NAMALWA (cell line): ENCODE measurements at places on chromosomes 2 and 18.

GRCh38 chr2:106919012-106919411, 33.0 kb upstream of the ST6GAL2 start:
- no peak for DNase-seq

DNA sequence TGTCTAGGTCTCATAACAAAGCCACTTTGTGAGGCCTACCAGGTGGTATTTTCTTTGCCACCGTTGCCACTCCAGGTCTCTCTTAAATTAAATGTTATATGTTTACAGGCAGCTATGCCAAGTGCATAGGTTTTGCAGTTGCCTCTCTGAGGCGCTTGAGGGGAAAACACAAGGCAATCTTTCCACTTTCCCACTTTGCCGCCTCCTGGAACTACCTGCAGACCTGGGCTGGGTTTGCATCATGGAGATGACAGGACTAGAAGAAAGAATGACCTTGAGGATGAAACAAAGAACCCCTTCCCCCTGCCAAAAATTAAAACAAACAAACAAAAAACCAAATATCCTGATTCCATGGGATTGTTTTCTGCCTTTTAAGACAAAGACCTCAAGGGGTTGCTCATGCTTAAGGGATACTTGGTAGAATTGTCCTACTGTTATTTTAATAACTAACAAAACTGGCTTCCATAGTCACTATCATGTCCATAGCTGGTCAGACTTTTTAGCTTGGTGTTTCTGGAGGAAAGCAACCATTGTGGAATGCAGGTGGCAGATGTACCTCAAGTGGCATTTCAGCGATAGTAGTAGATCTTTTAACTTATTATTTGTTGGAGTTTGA, 159.9 kb downstream of the PRPF40A start:
- DNase-seq = no peak

GRCh38 chr2:237059155-237059875, 26.4 kb upstream of the COPS8 start:
- DNase-seq = peak; percentile 78

- no peak for DNase-seq
Observed at GRCh38 chr2:37111958-37112357, 27.6 kb downstream of the GPATCH11 start.

DNA sequence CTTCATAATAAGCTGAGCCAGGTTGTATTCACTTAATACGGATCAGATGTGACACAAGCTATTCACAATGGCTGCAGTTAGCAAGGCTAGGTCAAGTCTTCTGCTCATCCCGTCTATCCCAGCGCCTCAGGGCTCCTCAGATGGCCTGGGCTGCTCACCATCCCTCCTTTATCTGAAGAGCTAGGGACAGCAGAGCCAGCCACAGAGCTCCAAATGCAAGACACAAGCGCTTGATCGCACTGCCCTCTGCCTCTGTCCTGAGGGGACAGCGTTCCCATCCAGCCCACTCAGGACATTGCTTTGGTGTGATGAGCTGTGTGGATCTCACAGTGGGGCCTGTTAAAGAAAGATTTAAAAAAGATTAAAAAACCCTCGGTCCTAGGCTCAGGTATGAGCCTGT, 254.4 kb upstream of the HS6ST1 start:
- DNase-seq = no peak

GRCh38 chr18:79484661-79485621, 89.2 kb downstream of the NFATC1 start:
- DNase-seq = no peak

GRCh38 chr2:234816491-234816890, 135.3 kb upstream of the SH3BP4 start:
- no peak for DNase-seq

GRCh38 chr18:43876286-43876685, 599.0 kb upstream of the SYT4 start:
- DNase-seq = no peak

DNA sequence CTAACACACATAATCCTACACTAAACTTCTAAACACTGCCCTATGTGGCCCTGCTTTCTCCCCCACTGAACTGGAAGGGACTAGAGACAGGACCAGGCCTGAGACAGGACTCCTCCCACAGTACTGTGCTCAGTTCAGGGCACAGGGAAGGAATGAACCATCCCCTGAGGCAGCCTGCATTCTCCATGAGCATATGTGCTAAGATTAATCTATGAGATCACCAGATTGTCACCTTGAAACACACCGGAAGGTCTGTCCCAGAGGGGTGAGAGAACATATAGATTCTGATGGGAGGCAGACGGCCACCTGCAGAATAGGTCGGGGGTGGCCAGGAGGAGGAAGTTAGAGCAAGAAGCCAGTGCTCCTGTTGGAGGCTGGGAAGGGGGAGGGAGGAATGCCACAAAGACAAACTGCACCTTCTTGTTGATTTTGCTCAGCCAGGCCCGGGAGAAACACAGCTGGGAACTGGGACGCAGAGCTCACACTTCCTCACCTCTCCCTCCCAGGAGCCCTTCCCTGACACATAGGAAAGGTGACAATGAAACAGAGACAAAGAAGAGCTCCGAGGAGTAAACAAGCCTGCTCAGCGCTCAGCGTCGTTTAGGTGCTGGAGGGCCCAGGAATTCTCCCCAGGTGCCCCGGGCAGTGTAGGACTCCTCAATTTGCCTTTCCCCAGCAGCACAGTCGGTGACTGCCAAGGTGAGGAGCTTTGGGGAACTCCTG, 52.1 kb downstream of the ZBTB7C start:
- no peak for DNase-seq

DNA sequence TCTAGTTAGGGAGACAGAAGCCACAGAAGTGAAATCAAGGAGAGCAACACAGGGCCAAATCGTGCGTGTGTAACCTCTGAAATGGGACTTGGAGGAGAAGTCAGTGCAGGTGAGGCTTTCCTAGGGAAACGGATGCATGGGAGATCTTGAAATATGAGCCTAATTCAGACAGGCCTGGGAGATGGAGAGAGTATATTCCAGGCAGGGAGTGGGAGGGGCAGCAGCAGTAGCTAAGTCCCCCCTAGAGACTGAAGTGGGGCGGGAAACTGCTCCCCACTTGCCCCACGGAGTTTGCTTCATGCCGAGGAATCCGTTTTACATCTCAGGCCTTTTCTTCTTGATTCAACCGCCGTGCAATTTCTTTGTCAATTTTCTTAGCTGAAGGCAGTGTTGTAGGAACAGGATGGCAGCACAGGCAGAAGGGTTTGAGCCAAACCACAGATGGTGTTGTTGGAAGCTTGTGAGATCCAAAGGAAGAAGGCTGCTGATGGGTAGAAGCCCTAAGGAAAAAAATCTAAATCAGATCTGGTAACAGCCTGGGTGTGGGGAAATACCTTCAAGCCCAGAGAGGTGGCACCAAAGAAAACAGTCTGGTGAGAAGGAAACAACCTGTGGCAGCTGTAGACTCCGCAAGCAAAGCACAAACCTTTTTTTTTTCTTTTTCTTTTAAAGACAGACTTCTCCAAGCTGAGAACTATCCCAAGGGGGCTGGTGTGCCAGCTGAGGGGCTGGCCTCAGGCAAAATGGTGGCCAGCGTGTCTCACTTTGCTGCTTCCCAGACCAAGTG, 40.2 kb downstream of the EPAS1 start:
- DNase-seq = no peak

GRCh38 chr2:231604101-231604684, 11.5 kb downstream of the TEX44 start:
- peak; percentile 89 for DNase-seq

DNA sequence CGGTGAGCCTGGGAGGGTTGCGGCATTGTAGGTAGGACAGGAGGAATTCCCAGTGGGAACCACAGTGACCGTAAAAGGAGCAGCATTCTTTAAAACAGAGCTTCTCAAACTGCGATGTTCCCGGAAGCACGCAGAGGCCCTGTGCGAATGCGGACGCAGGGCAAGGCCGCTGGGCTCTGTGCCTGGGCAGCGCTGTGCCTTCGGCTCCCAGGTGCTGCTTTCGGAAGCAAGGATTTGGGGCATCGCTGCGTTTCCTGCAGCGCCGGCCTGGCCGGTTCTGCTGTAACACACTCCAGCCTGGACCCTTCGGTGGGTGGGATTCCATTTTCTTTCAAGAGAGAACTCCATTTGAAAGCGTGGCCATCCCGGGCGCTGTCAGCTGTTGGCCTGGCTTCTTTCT, 118.6 kb downstream of the PTGR3 start:
- DNase-seq = no peak

GRCh38 chr2:85888020-85888683, 638 bp downstream of the ST3GAL5 start:
- peak; percentile 75 for DNase-seq

DNA sequence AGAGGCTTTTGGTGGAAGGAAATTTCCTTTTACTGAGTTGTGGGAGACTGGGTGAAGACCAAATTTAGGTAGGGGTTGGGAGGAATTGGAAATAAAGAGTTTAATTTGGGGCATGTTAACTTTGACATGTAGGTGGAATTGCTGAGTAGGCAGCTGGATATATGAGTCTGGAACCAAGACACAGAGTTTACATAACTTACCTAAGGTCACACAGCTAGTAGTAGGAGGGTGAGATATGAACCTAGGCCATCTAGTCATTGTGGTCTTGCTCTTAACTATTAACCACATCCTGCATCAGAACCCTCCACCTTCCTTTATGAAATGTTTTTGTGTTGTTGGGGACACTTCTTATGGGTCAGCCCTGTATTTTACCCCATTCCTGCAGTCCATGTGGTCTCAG, 113.1 kb downstream of the ICOS start:
- no peak for DNase-seq

DNA sequence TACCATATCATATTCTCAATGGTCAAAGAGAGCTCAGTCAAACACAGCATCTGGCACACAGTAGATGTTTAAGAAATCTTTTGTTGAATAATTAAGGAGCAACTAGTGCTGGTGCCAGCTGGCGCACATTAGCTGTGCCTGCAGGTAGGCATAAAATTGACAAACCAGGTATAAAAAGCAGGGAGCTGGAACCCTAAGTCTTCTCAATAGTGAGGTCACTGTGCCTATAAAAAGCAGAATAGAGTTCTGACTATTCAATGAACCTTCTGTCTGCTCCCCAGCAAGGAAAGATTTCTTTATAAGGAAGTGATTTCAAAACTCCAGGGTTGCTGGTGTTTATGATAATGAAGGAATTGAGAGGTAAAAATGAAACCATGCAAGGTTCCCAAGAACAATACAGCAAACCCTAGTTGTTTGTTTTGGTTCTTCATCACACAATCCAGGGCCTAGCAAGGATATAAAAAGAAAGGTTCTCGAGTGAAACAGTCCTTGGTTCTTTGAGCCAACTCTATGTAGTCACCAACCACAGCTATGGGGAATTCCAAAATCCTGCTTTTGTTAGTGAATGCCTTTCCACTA, 76.1 kb downstream of the THADA start:
- DNase-seq = no peak

GRCh38 chr2:170091436-170091835, 86.5 kb upstream of the MYO3B start:
- DNase-seq = no peak

GRCh38 chr2:26463244-26464192, 14.4 kb downstream of the OTOF start:
- DNase-seq = no peak

GRCh38 chr2:101045330-101045729, 43.2 kb downstream of the RPL31 start:
- no peak for DNase-seq

- DNase-seq = no peak
Observed at GRCh38 chr2:196205011-196205766, 33.8 kb upstream of the STK17B start.

- no peak for DNase-seq
Observed at GRCh38 chr18:45865466-45865865, 40.0 kb downstream of the SIGLEC15 start.

GRCh38 chr18:40365526-40365925, 1589.5 kb upstream of the PIK3C3 start:
- no peak for DNase-seq

DNA sequence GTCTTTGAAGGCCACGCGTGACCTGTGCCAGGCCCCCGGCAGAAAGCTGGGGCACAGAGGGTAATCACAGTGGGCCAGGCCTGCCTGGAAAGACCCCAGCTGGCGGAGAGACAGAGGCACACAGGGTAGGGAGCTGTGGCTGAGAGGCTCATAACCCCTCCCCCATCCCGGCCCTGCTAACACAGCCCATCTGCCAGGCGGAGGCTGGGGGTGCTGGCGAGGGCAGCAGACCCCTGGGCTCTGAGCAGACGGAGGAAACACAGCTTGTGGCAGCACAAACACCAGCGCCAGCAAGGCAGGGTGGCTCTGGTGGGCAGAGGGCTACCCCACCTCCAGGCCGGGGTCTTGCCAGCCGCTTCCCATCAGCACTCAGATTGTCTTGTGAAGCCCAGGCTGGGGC, 19.0 kb downstream of the HS6ST1 start:
- no peak for DNase-seq

GRCh38 chr2:59930430-59930829, 623.0 kb downstream of the BCL11A start:
- DNase-seq = no peak

DNA sequence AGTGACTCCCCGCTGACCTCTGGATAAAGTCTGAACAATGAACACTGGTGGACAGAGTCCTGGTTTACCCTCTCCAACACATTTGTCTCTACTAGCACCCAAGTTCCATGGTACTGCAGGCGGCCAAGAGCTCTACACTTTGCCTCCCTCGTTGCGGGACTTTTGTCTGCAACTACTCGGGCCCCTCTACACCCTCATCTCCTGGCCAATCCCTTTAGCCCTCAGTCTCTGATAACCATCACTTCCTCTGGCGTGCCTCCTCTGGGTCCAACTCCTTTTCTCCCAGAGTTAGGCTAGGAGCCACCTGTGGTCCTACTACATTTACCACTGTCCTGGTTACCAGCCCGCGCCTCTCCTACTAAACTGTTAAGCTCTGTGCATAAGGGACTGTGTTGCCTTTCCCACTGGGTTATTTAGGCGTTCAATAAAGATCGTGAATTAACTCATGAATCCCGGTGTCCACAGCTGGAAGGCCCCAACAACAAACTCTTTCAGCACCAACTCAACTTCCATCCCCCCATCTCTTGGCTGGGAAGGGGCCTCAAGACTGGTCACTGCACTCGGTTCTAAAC, 757 bp downstream of the HDHD2 start:
- no peak for DNase-seq

DNA sequence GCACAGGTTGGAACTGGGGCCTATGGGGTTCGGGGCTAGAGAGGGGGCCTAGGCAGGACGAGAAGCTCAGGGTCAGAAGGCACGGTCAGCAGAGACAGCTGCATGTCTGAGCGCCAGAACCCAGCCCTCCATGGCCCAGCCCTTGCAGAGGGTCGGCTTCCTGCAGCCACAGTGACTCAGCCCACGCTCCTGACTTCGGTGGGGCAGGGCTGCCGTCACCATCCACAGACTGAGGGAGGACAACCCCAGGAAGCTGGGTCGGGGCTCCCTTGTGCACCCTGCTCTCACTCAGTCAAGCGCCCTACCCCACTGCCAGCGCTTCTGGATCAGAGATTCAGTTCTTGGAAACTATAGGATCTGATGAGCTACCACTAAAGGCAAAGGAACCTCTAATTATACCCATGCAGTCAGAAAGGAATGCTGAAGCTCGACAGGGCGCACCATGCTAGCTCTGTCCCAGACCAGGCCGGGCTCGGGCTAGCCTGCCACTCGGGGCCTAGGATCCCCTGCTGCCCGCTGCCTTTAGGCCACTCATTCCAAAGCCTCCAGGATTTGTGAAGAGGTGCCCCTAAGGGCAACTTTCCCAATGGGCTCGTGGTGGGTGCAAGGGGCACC, 3.0 kb downstream of the ACTR1B start:
- DNase-seq = no peak

- DNase-seq = no peak
Observed at GRCh38 chr2:156704617-156705016, 268.4 kb downstream of the GPD2 start.
